ENCODE measurements at places on chromosomes 5 and 9. TPM values are rescaled to one million over a fixed set of nuclear protein-coding genes. Genes with fewer than 3 reads are reported as not detected.

Gene PCSK5
- total RNA-seq: 30.5 TPM

Gene RLN1
- not detected for total RNA-seq

Gene TMEM38B
- total RNA-seq: 6.5 TPM

Gene SPRY4
- 6.5 TPM for total RNA-seq

Gene ANKDD1B
- total RNA-seq: under 0.01 TPM

Gene SPINK4
- not detected for total RNA-seq

Gene ORM2
- total RNA-seq: not detected

Gene CA9
- 0.15 TPM for total RNA-seq

Gene PHF24
- total RNA-seq: not detected

Gene RIOK2
- 20.2 TPM for total RNA-seq

Gene CDH9
- not detected for total RNA-seq

Gene ELOVL7
- 0.61 TPM for total RNA-seq

Gene TAS2R1
- total RNA-seq: not detected

Gene TAF11L5
- not detected for total RNA-seq

Gene CATSPER3
- not detected for total RNA-seq

Gene GABRA1
- total RNA-seq: not detected

Gene CTNND2
- not detected for total RNA-seq

Gene TMEM174
- total RNA-seq: not detected

Gene NR5A1
- not detected for total RNA-seq

Gene FOXD4L5
- total RNA-seq: not detected

Gene GDF9
- under 0.01 TPM for total RNA-seq

Gene MLANA
- not detected for total RNA-seq

Gene TPRN
- total RNA-seq: 5.5 TPM

Gene PCDHGB2
- 0.65 TPM for total RNA-seq

Gene RXFP3
- not detected for total RNA-seq
